ENCODE measurements at places on chromosomes 2 and 18.

DNA sequence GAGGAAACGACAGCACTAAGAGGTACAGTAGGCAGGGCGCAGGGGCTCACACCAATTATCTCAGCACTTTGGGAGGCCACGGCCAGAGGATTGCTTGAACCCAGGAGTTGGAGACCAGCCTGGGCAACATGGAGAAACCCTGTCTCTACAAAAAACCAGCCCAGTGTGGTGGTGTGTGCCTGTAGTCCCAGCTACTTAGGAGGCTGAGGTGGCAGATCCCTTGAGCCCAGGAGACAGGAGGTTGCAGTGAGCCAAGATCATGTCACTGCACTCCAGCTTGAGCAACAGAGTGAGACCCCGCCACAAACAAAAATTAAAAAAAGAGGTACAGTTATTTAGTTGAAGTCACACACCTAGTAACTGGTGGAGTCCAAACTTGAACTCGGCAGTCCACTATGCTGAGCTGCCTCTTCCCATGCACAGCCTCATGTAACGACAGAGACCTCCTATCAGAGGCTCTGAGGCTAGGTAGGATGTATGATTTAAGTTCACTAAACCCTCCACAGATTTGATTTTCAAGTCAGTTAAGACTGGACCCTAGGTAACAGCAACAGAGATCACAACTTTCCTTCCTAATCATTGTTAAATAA, 8.7 kb downstream of the STK17B start:
- peaks cover 48% of the 10 kb centered on the region for H3K4me1 ChIP-seq
- H3K4me3 ChIP-seq, result no peak overlapping the region
- no peak for DNase-seq
- no peaks in the 10 kb centered on the region for H3K27me3 ChIP-seq

DNA sequence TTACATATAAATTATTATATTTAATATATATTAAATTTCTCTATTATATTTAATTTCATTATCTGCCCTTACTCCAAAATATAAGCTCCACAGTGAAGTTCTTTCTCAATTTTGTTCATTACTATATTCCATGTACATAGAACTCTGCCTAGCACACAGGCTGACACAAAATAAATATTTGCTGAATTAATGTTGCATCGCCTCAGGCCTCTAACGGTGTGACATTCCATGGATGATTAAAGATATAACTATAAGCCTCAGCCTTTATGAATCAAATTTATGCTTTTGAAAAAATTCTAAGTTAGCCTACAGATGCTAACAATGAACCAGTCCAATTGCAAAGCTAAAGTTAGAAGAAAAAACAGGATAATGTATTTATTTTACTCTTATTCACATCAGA, 1337.2 kb upstream of the NRXN1 start:
- no peaks in the 10 kb centered on the region for H3K27me3 ChIP-seq
- H3K36me3 ChIP-seq, result peaks cover 5% of the 10 kb centered on the region
- H3K27ac ChIP-seq, result no peak overlapping the region
- H3K4me3 ChIP-seq, result no peak overlapping the region
- DNase-seq, result no peak

- H3K27me3 ChIP-seq, result peaks cover 21% of the 10 kb centered on the region
- H3K27ac ChIP-seq, result no peak overlapping the region
- H3K4me1 ChIP-seq, result peaks cover 29% of the 10 kb centered on the region
- H3K36me3 ChIP-seq, result no peaks in the 10 kb centered on the region
Measured at GRCh38 chr2:130391058-130391871, 35.4 kb downstream of the PTPN18 start.

GRCh38 chr2:165402162-165402561, 67.3 kb upstream of the CSRNP3 start:
- no peak for DNase-seq
- peaks cover 32% of the 10 kb centered on the region for H3K4me1 ChIP-seq
- H3K27ac ChIP-seq, result no peak overlapping the region
- no peaks in the 10 kb centered on the region for H3K27me3 ChIP-seq
- H3K4me3 ChIP-seq, result no peak overlapping the region
- no peaks in the 10 kb centered on the region for H3K36me3 ChIP-seq

GRCh38 chr2:144583741-144584453, 64.0 kb upstream of the ZEB2 start:
- no peak for DNase-seq
- H3K27me3 ChIP-seq, result no peaks in the 10 kb centered on the region

DNA sequence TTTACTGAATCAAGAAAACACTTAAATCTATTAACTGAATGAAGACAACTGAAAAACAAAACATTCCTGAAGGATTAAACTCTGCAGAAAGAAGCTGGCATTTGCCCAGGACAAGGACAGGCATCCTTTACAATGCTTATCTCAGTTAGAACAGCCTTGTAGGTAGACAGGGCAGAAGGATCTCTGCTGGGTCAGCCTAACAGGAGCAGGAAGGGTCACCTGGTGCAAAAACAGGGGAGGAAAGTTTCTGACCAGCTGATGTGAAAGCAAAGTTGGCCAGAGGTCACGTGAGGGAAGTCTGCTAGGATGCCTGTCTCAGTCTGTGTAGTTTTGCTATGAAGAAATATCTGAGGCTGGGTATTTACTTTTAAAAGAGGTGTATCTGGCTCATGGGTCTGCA, 348.6 kb downstream of the ANAPC1 start:
- H3K27ac ChIP-seq, result no peak overlapping the region
- peaks cover 4% of the 10 kb centered on the region for H3K36me3 ChIP-seq
- no peak overlapping the region for H3K4me3 ChIP-seq
- H3K4me1 ChIP-seq, result peaks cover 31% of the 10 kb centered on the region
- H3K27me3 ChIP-seq, result no peaks in the 10 kb centered on the region
- DNase-seq, result no peak

GRCh38 chr2:3483227-3483985, 35.9 kb downstream of the ADI1 start:
- peak; percentile 73 for DNase-seq
- H3K4me3 ChIP-seq, result peak overlapping the region; percentile 39
- no peak overlapping the region for H3K27ac ChIP-seq
- no peaks in the 10 kb centered on the region for H3K4me1 ChIP-seq

GRCh38 chr2:48197618-48198017, 291.3 kb upstream of the FBXO11 start:
- H3K27ac ChIP-seq, result no peak overlapping the region
- no peaks in the 10 kb centered on the region for H3K36me3 ChIP-seq
- no peak overlapping the region for H3K4me3 ChIP-seq
- H3K4me1 ChIP-seq, result peaks cover 48% of the 10 kb centered on the region
- H3K27me3 ChIP-seq, result no peaks in the 10 kb centered on the region
- no peak for DNase-seq

DNA sequence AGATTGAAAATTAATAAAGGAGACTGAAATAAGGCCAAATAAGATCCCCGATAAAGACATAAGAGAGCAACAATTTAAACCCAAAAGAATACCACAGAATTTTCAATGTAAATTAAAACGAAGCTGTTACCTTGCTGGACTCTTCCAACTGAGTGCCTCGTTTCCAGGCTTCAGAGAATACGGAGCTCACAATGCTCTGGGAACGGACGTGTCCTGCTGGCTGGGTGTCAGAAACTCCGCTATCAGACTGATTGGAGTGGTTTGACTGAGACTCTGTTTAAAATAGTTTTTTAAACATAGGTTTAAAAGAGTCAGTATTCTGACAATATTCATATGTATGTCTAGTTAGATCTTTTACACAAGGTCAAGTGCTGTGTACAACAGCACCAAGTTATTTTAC, 90.4 kb downstream of the RAPH1 start:
- DNase-seq, result no peak
- no peak overlapping the region for H3K4me3 ChIP-seq
- H3K27ac ChIP-seq, result no peak overlapping the region
- H3K4me1 ChIP-seq, result peaks cover 7% of the 10 kb centered on the region
- peaks cover 14% of the 10 kb centered on the region for H3K36me3 ChIP-seq

DNA sequence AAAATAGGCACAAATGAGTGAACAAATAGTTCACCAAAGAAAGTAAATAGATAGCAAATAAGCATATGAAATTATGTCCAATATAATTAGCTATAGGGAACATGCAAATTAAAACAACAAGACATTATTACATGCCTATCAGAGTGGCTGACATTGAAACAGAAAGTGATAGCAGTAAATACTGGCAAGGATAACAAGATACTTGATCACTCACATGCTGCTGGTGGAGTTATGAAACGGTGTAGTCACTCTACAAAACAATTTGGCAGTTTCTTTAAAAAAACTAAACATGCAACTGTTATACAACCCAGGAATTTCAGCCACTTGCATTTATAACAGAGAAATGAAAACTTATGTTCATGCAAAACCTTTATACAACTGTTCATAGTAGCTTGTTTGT, 439.2 kb upstream of the ACVR2A start:
- H3K4me3 ChIP-seq, result no peak overlapping the region
- DNase-seq, result no peak
- no peaks in the 10 kb centered on the region for H3K36me3 ChIP-seq
- no peaks in the 10 kb centered on the region for H3K4me1 ChIP-seq
- H3K27ac ChIP-seq, result no peak overlapping the region
